ENCODE measurements at places on chromosomes 3 and 15.

DNA sequence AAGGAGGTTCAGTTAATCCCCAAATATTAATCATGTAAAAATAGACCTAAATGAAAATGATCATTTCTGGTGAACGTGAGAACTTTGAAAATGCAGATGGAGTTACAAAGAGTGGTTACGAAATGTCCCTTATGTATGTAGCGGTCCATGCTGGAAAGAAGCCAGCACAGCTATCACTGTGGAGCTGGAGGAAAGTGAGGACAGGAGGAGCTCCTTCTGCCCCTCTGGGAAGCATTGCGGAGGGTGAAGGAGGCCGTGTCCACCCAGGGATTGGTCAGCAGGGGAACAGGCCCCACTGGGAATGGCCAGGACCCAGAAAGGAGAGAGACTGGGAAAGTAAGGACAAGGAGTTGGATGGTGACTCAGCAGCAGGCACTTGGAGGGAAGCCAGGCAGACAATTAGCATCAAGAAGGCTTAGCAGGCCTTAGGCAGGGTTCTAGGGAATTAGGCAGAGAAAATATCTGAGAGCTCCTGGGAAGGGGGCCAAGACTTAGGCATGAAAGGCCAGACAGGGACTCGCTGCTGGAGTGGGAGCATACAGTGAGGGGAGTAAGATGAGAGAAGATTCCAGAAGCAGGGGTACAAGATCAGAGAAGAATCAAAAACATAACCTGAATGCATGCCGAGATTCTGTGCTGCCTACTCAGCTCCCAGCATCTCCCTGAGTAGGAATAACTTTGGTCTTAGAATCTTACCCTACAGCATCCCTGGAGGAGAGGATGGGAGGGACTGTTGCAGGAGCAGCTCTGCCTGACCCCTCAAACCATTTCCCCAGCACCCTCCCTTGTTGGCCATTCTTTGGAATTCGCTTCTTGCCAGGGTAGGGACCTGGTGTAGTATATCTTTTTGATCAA lies 171.0 kb upstream of the UMPS start:
- DNase-seq: no peak

DNA sequence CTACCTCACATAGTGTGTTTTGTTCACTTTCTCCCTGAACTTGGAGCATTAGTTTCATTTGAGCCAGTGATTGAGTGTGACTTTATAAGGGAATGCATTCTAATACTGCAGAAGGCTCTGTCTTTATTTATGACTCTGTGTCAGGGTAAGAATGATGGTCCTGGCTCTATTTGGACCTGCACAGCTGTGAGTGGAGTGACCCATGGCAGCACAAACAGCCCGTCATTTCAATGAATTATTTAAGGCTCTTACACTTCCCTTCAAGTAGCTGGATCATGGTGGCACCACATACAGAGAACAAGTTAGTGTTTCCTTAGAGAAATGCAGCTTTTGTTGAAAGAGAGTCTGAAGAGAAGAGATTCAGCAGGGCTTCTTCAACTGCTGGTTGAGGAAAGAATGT lies 16.4 kb downstream of the TMEM108 start:
- no peak for DNase-seq

GRCh38 chr15:51054535-51054934 lies 40.2 kb downstream of the TNFAIP8L3 start:
- no peak for DNase-seq

DNA sequence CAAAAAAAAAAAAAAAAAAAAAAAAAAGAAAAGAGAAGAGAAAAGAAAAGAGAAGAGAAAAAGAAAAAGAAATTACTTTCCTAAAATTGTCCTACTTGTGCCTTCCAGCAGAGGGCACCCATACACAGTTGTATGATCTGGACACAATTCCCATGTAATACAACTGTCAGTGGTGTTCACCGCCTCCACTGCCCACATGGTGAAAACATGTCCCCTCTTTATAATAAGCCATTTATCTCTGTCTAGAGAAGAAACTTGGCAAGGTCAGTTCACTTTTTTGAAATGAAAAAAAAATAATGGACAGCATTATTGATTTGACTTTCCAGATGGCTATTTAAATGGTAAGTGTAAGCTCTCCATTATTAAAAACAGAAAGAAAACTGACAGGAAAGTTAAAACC lies 459.4 kb downstream of the GBE1 start:
- DNase-seq: peak; percentile 24

DNA sequence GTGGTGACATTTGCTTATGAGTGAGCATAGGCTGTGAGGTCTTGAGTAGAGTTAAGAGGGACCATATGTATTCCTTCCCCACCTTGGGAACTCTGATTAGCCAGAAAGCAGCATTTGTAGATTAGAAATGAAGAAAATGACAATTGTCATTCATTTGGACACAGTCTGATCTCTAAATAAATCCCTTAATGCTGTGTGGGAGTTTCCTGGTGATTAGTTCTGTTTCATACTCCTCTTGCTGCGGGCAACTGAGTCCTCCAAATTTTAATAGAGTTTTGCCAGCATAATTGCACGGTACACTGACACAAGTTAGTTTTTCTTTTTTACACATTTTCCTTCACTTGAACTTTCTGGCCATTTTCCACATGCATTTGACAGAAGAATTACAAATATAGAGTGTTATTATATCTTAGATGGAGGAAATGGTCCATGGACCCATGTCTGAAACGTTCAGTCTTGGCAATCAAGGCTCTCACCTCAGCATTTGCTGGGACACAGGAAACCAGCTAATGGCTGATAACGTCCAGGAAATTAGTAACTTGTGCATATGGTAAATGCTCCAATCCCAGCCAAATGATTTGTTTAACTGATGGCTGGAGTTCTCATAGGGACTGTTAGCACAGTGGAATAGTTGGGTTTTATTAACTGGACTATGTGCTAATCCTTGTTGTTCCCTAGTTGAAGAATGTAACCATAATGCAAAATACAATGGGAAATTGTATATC lies 321.2 kb downstream of the RBMS3 start:
- no peak for DNase-seq

DNA sequence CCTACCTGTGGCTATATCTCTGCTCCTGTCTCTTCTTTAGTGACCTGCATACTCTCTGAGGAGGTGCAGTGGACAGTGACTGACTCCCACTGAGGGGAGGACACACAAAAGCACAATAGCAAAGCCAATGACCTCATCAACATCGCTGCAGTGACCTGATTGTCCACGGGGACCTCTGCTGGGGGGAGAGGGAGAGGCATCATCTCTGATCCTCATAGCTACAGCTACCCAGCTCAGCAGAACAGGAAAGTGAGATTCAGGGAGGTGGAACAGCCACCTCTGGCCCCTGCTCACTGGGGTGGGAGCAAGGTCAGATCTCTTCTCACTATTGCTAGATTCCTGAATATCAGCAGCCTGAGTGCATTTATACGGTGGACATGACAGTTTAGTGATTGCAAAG lies 179.2 kb downstream of the ATP10A start:
- DNase-seq: no peak

DNA sequence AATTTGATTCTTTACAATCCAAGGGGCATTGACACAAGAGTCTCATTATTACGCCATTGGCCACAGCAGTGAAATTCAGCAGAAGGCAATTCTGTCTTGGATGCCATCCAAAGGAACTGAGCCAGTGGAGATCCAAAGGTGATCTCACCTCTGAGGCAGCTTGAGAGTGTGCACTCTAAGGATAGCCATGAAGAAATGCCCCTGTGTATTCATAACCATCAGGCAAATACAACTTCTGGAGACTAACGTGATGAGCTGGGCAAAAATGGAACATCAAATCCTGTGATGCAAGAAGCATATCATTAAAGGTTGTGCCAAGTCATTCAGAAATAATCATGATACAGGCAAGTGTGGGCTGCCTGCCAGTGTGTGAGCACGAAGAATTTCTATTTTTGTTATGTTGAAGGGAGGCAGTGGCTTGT lies 41.4 kb downstream of the ROBO2 start:
- no peak for DNase-seq

- no peak for DNase-seq
Measured at GRCh38 chr15:34456658-34457057, 19.1 kb upstream of the GOLGA8A start.

DNA sequence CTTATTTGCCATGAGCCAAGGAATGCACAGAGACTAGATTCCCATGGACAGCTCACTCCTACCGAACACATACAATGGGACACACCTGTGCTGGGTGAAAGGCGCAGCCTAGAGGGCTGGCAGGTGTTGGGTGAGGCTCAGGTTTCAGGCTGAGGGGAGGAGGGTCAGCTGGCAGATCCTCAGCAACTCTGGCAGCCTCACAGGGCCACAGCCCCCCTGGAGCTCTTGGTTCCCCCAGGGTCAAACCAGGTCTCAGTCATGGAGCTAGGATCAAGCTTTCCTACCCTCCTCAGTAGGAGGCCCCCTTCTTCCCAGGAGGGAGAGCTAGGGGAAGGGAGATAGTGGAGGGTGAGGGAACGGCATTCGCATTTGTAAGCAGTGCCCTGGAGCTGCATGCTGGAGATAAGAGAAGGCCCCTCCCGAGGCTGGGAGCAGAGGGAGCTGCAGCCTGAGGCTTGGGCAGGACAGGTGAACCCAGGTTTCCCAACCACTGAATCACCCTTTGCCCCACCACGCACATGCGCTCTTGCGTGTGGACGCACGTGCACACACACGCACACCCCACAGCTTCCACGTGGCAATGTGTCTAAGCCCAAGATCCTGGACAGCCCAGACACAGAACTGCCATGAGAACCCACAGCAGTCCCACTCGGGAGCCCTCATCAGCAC lies 26.3 kb upstream of the TFRC start:
- DNase-seq: no peak

GRCh38 chr15:69056365-69056764 lies 41.9 kb downstream of the NOX5 start:
- DNase-seq: no peak

DNA sequence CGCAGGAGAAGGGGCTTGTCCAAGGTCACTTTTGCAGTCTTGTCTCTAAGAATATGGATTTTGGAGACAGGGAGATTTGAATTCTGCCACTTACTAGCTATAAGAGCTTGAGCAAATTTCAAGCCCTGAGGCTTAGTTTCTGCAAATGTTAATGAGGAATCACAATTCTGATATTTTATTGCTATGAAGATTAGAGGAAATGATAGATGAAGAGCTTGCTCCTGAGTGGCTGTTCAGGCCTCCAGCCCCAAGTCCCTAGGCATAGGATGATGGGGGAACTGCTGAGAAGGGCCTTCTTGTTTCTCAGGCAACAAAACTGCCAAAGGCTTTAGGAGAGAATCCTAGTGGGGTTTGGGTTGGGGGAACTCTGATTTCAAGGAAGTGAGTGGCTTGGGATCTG lies 18.8 kb upstream of the PSTPIP1 start:
- no peak for DNase-seq

GRCh38 chr3:159252274-159252673 lies 450.4 kb downstream of the MFSD1 start:
- no peak for DNase-seq

DNA sequence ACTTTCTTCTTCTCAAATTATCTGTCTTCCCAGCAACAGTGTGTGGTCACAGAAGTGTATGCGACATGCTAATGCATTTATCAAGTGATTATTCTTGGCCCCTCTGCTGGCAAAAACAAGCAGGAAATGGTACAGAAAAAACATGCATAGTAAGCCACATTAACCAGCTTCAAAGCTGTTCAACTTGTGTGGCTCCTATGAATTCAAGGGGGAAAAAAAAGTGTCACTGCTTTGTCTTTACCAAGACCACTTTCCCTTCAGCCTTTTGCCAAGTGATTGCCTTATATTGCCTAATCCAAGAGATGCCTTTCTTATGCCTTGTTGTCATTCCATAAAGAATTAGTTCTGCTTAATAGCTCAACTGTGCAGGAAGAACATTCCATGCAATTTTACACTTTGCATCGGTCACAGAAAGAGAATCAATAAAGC lies 39.1 kb downstream of the PRTG start:
- no peak for DNase-seq

DNA sequence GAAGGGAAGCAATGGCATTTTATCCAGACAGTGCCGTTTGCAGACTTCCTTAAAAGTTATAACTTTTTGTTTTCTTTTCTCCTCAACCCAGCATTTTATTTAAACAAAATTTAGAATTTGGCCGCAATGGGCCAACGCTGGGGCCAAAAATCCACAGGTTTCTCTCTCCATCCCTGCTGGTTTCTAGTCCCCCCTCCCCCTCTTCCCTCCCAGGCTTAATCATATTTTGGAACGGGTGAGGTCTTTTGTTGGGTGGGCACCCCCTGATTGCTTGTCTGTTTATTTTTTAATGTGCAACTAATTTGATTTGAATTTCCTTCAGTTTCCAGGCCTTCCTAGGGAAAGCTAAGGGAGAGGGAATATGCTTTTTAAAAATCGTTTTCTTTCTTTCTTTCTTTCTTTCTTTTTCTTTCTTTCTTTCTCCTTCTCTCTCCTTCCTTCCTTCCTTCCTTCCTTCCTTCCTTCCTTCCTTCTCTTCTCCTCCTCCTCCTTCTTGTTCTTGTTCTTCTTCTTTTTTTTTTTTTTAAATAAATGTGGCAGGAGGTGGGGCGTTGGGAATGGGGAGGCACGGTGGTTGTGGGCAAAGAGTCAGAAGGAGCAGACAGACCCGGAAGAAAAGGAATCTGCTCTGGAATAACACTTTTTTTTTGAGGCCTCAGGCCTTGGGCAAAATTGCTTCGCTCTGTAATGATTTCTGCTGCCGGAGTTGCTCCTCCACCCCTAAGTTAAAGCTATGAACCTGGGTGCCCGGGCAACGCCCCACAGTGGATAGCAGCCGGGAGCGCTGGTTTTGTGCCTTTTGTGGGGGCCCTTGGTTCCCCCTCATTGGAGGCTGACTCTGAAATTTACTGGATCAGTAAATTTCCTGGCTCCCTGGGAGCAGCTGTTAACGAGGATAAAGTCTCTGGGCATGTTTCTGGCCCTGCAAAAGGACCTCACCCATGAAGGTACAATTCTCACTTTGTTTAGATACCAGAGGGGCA lies 1.9 kb downstream of the FNDC3B start:
- DNase-seq: no peak

GRCh38 chr15:89068325-89068784 lies 19.9 kb upstream of the ABHD2 start:
- peak; percentile 34 for DNase-seq

DNA sequence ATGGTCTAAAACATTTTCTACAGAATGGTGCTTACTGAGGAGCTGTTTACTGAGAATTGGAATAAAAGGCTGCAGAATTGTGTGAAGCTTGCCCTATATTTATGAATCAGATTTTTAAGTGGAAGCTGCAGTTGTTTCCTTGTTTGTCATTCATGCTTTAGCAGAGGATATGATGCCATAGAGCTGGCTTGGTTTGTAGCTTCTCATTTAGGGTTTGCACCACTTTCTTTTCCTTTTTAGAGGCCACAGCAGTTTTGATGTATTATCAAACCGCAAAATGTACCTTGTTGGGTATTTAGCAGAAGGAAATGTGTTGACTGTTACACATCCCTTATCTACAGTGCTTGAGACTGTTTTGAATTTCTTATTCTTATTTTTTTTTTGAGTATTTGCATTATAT lies 66.2 kb downstream of the RASA2 start:
- no peak for DNase-seq

DNA sequence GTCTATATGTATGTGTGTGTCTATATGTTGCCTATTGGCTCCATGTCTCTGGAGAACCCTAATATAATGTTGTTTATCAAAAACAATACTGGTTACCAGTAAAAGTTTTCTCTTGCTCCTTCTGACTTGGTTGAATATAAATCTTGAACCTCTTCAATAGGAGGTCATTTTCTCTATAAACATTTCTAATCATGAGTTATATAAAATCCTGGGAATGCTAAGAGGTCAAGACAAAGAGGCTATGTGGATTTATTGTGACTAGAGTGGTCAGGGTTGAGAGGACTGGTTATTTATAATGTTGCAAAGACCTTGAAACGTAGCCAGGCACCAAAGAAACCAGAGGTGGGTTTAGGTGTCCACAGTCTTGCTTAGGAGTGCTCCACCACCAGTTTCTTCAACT lies 1.2 kb upstream of the MINDY4B start:
- DNase-seq: no peak

Measured in activated naive CD4-positive, alpha-beta T cell treated with anti-CD3 and anti-CD28 coated beads, Interleukin-2, amount 10 ng/mL, durations not matched to agents 7 days and 5 days (primary cell).